ENCODE measurements at places on chromosomes 7 and 10.

GRCh38 chr7:128108641-128109423 is 77.6 kb upstream of the LRRC4 start:
- peak; percentile 38 for DNase-seq

DNA sequence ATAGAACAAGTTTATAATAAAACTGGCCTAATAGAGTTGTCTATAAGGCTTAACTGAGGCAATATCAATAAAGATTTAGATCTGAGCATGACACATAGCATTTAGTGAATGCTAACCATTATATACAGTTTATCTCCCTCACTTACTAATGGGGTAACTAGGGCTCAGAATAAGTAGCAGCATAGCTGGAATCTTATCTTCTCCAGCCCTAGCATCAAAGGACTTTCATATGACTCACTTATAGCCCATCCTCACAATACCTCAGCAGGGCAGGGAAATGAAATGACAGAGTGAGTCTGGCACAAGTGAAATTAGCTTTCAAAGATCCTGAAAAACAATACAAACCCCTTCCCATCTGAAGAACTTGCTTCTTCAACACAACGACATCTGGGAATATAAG is 362.9 kb downstream of the KIF20B start:
- no peak for DNase-seq

- DNase-seq = no peak
These were observed 439.2 kb upstream of the IGFBP3 start for GRCh38 chr7:46360296-46360695.

DNA sequence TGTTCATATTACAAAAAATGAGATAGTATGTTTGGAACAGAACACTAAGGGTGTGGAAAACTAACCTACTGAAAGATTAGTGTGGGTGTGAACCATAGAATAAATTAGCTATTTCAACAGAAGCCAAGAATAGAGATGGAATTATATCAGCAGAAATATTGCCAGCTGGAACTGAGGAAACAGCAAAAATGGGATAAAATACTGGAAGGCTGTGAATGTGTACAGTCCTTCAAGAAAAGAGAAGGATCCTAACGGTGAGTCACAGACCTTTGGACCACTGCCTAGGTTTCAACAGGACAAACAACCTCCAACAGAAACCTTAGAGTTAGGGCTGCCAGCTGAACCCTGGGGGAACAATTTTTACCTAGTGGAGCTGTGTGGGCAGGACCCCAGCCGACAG is 395.0 kb downstream of the ZWINT start:
- DNase-seq = no peak

GRCh38 chr7:30136743-30137485 is 2.1 kb downstream of the MTURN start:
- no peak for DNase-seq

GRCh38 chr7:141945356-141945755 is 1.4 kb downstream of the CLEC5A start:
- peak; percentile 51 for DNase-seq

GRCh38 chr10:124043310-124044142 is 49.9 kb downstream of the CHST15 start:
- DNase-seq = no peak

DNA sequence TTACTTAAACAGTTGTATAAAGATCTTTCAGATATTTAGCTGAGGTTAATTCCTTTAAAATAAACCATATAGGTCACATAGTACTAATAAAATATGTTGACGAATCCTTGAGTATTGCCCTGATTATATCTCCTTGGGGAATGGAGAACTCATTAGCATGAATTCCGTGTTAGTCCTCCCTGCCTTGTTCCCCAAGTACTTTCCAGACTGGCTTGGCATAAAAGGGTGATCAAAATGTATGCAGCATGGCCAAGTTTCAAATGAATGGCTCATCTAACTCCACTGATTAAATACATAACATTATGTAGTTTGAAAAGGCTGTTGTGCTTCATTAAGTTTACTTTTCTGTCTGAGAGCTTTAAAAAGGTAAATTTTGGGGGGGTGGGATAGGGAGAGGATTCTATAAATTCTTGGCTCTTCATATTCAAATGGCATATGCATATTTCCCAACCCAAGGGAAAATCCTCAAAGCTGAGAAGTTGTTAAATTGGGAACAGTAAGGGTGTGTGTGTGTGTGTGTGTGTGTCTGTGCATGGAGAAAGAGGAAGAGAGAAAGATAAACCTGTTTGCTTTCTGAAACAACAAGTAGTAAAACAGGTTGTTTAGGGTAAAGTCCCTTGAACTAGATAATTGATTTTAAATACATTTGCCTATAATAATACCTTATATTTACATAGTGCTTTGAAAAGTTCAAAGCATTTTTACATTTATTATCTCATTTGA is 4.8 kb upstream of the ADD3 start:
- DNase-seq = no peak
